ENCODE measurements at places on chromosomes 11 and 22.

- no peak for DNase-seq
Observed at GRCh38 chr22:33110562-33111163, 52.5 kb upstream of the SYN3 start.

GRCh38 chr11:28932940-28933339 is 824.8 kb downstream of the METTL15 start:
- DNase-seq, result no peak

- no peak for DNase-seq
Observed at GRCh38 chr11:86162239-86162638, 82.3 kb upstream of the EED start.

GRCh38 chr11:104011044-104011443 is 25.4 kb upstream of the DDI1 start:
- DNase-seq, result no peak

DNA sequence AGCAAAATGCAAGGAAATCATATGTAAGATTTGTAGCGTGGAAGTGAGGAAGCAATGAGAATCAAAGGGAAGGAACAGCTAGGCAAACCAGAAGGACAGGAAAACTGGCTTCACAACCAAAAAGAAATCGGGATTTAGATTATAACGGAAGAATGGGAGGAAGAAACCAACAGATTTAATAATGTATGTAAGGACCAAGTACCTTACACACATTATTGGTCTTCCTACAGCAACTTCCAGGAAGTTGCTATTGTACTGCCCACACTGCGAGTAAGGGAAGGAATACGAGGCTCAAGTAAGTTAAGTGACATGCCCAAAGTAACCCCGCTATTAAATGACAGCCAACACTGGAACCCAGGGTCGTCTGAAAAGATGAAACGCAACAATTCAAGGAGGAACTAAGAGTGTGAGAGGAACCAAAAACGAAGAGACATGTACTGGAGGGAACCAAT is 473 bp downstream of the TXN2 start:
- no peak for DNase-seq

GRCh38 chr11:34886609-34887008 is 29.6 kb downstream of the APIP start:
- DNase-seq, result no peak

- no peak for DNase-seq
Observed at GRCh38 chr11:11657218-11657955, 35.6 kb upstream of the GALNT18 start.

GRCh38 chr11:108027057-108027456 is 18.4 kb downstream of the CUL5 start:
- no peak for DNase-seq

DNA sequence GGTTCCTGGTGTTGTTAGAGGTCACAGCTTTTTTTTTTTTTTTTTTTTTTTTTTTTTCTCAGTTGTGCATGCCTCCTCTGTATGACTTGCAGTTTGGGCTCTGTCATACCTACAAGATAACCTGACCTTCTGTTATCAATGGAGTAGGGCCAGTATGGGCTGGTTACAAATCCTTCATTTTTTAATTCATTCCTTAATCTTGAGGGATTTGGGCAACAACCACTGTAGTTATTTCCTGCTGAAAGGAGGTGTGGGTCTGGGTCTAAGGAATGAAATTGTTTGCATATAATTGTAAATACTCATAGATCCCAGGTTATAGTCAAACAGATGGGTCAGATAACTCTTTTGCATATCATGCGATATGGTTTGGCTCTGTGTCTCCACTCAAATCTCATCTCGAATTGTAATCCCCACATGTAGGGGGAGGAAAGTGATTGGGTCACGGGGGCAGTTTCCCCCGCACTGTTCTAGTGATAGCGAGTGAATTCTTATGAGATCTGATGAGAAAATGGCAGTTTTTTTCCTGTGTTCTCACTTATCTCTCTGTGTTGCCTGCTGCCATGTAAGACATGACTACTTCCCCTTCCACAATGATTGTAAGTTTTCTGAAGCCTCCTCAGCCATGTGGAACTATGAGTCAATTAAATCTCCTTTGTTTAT is 14.1 kb upstream of the GLYAT start:
- DNase-seq, result no peak

DNA sequence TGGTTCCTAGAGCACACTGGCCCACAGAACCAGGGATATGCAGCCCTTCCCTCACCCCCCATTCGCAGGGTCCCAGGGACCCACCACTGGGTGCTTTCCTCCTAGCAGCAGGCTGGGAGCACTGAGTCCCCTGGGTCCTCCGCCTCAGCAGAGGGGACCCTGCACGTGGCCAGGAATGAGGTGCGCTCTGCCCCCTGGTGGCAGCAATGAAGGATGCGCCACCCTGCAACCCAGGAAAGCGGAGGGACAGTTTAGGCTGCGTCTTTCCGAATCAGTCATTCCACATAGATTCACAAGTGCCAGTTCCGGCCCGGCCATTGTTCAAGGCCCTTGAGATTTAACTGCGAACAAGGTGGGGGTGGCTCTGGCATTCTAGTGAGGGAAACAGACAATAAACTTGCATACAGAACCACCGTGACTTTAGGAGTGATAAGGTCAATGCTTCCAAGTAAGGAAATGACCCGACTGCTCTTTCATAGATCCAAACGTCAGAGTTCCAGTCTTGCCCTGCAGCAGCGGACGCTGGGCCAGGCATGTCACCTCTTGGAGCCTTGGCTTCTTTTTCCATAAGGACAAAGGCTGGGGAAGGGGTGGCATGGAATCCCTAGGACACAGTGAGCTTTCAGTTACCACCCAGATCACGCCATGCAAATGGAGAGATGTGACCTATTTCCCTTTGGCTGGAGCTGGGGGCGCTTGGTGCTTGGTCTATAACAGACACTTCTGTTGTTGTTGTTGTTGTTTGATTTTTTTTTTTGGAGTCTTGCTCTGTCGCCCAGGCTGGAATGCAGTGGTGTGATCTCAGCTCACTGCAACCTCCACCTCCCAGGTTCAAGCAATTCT is 7.7 kb downstream of the RIN1 start:
- DNase-seq, result peak; percentile 64

GRCh38 chr22:42962295-42963230 is 52.4 kb downstream of the PACSIN2 start:
- DNase-seq, result no peak

DNA sequence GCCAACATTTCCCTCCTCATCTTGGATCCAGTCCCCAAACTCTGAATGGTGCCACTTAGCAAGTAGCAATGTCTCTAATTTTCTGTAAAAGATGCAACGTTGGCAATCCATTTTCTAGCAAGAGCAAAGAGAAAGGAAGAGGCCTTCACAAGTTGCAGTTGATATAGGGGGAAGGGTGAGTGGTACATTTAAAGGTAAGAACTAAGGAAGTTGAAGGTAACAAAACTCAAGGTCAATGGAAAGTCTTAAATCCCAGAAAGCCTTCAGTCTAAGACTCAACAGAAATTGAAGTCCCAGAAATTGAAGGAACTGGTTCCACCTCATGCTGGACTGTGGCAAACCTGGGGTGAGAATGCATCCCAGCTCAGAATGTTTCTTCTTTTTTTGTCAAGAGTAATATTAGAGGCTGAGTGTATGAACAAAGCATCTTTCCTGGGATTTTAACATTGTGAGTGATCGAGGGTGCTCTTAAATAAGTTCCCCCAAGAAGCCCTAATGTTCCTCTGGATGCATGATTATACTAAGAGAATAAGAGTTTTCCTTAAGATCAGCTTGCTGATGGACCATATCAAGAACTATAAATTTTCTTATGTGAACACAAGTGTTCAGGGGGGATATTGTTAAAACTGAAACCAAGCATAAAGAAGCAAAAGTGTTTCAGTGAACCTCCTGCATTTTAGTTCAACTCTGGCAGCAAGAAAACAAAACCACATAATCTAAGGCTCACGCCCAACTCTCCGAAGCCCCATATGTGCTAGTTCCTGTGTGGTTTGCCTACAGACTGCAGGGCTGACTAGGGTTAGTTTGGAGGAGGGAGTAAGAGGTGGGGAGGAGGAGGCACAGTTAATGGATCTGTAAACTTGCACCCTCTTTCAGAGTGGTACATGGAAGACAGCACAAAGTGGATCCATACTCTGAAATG is at the start of gene GRAP2:
Gene GRAP2, plus strand, starts transcription at position 779 of the 922 bp plus-strand sequence. CDS start 46,023 bp downstream, outside the sequence.
- DNase-seq, result peak; percentile 44

DNA sequence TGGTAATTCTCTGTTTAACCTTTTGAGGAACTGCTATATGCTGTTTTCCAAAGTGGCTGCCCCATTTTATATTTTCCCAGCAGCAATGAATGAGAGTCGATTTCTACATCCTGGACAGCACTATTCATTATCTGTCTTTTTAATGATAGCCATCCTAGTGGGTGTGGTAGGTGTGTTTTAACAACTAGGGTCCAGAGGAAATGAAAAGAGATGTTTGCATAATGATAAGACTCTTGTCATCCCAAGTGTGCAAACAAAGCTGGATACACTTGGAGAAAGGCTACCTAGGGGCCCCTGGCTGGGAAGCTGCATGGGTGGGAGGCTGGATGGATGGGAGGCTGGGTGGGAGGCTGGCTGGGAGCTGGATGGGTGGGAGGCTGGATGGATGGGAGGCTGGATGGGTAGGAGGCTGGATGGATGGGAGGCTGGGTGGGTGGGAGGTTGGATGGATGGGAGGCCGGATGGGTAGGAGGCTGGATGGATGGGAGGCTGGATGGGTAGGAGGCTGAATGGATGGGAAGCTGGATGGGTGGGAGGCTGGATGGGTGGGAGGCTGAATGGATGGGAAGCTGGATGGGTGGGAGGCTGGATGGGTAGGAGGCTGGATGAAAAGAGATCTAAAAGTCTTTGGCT is 158.0 kb downstream of the DSCAML1 start:
- DNase-seq, result no peak

DNA sequence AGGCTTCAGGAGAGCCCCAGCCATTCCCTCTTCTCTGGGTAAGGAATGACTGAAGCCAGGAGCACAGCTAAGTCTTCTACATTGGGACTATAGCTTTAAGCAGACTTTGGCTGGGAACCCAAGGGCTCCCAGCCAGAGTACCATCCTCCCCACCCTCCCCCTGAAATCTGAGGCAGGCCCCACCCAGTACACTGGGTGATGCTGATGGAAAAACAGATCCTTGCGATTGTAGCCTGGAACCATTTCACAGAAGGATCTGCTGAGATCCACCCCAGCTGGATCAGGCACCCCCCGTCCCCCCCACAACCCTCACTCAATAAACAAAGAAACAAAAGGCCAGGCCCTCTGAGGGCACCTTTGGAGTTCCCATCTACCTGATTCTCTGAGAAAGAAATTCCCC is 39.8 kb downstream of the IL18BP start:
- no peak for DNase-seq

- DNase-seq, result no peak
Observed at GRCh38 chr22:26321469-26321913, 107.6 kb upstream of the ASPHD2 start.

DNA sequence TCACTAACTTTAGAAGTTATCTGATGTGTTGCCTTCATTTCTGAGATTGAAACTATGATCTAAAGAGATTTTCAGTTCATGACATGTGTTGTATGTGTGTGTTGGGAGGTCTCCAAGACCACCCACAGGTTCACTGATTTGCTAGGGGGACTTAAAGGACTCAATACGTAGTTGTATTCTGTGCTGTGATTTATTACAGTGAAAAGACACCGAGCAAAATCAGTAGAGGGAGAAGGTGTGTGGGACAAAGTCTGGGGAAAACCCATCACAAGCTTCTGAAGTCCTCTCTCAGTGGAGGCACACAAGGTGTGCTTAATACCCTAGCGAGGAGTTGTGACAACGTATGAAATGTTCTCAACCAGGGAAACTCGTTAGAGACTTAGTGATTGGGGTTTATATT is 35.6 kb downstream of the RNF169 start:
- DNase-seq, result no peak

- no peak for DNase-seq
Observed at GRCh38 chr11:64722141-64723065, 594 bp downstream of the NRXN2 start.

DNA sequence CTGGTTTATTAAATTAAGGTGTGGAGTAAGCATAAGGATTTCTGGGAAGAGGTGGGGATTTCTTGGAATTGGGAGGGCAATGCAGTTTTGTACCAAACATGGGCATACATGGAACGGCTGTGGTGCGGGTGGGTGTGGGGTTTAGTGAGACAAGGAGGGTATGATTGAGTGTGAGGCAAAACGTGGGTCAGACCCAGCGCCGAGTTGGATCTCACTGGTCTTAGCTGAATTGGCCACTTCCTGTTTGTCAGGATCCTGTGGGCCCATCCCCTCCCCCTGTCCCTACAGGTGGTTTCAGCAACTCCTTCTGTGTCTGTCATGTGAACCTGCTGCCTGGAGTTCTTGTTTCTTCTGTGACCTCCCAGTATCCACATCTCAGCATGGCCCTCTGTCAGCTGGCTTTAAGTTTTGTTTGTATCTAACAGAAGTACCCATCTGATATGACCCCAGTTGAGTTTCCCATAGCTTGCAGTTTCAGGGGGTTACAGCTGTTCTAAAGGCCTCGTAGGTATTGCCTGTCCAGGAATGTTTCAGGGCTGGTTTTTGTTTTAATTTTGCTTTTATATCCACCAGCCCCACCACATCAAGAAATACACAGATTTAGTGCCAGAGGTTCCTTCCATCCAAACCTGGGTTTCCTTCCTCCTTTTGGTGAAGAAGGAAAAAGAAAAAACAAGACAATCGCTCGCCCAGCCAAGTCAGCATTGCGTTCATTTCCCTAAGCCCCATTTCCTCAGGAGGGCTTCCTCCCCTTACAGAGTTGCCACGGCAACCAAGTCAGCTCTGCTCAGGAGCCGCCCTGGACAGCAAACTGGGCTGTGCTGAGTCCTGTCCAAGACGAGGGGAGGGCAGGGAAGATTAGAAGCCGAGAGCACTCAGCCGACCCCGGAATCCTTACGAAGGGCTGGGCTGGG is 6.0 kb downstream of the APOL1 start:
- no peak for DNase-seq

DNA sequence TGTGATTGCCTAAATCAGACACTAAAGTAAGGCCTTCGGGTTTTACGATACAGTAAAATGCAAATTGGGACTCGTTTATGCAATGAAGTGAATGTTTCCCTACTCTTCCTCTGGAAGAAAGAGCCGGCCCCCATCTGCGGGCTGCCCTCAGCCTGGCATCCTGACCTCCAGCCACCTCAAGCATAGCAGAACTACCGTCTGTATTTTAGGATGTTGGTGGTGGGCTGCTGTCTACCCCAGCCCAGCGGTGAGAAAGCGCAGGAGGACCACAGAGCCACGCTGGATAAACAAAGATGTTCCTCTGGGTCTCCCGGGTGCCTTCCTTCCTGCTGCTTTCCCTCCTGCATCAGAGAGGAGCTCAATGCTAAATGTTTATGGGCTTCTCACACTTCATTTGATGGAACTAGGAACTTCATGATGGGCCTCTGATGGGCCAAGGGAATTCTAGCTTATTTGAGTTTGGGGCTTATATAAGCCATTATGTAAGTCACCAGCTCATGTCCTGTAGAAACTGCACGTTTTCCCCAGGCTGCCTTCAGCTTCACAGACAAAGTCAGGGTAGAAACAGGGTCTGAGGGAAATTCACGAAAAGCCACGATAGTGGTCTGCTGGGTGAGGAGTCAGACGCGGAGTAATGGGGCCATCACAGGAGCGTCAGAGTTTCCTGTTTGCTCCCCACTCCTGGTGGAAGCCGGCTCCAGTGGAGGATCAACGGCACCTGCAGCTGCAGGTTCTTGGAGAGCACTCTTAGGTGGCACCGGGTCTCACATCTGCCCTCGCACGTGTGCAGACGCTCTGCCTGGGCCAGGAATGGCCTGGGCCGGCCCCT is 287.4 kb downstream of the BRD1 start:
- no peak for DNase-seq
